Melanocyte of skin (primary cell): ENCODE measurements at places on chromosomes 5 and 9. TPM values are rescaled to one million over a fixed set of nuclear protein-coding genes. Genes with fewer than 3 reads are reported as not detected.

ACTBL2 gene
- total RNA-seq: 0.31 and 0.33 TPM in 2 replicates

TNFSF15 gene
- under 0.01 TPM in 1 of 2 replicates, not detected in the other for total RNA-seq

C5orf58 gene
- total RNA-seq: not detected in 2 replicates

PCDHGB2 gene
- 1.0 and 2.5 TPM in 2 replicates for total RNA-seq
